WTC11 (cell line): ENCODE measurements at places on chromosomes 2 and 18.

DNA sequence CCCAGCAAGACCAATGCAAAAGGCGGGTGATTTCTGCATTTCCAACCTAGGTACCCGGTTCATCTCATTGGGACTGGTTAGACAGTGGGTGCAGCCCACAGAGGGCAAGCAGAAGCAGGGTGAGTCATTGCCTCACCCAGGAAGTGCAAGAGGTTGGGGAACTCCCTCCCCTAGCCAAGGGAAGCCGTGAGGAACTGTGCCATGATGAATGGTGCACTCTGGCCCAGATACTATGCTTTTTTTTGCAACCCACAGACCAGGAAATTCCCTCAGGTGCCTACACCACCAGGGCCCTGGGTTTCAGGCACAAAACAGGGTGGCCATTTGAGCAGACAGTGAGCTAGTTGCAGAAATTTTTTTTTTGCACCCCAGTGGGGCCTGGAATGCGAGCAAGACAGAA is 662.6 kb upstream of the ACVR2A start:
- DNase-seq: no peak

GRCh38 chr2:12720278-12720620 is 3.5 kb downstream of the TRIB2 start:
- no peak for DNase-seq

- no peak for DNase-seq
Measured at GRCh38 chr2:239192456-239192855, 208.4 kb downstream of the HDAC4 start.

GRCh38 chr2:18473241-18474181 is 86.9 kb downstream of the RDH14 start:
- DNase-seq: no peak

DNA sequence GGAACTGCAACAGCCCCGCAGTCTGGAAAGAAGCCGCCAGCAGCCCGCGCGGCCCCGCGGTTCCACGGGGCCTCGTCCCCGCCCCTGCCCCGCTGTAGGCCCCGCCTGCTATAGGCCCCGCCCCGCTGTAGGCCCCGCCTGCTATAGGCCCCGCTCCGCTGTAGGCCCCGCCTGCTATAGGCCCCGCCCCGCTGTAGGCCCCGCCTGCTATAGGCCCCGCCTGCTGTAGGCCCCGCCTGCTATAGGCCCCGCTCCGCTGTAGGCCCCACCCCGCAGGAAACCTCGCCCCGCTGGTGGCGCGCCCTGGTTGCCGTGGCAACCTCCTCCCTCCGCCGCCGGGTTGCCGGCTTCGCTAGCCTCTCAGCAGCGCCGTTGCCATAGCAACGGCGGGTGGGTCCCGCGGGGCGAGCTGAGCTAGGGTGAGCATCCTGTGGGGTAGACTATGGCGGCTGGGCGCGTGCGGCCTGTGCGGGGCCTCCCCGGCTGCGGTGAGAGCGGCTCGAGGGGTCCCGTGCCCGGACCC is 12.2 kb upstream of the KIF1A start:
- peak; percentile 99 for DNase-seq

DNA sequence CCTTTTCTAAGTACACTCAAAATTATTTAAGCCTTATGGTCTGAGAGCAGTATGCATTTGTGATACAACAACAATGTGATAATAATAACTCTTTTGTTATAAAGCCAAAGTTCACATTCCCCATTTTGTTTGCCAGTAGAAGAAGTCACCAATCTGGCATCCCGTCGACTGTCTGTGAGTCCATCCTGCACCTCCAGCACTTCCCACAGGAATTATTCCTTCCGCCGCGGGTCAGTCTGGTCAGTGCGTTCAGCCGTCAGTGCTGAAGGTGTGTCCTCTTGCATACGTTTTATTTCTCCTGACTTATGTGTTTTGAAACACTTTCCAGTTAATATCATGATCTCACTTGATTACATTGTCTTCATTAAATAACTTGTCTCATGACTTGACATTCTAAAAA is 80.3 kb upstream of the RPE start:
- no peak for DNase-seq

- DNase-seq: peak; percentile 52
Measured at GRCh38 chr2:44777537-44777936, 164.0 kb upstream of the SIX3 start.

DNA sequence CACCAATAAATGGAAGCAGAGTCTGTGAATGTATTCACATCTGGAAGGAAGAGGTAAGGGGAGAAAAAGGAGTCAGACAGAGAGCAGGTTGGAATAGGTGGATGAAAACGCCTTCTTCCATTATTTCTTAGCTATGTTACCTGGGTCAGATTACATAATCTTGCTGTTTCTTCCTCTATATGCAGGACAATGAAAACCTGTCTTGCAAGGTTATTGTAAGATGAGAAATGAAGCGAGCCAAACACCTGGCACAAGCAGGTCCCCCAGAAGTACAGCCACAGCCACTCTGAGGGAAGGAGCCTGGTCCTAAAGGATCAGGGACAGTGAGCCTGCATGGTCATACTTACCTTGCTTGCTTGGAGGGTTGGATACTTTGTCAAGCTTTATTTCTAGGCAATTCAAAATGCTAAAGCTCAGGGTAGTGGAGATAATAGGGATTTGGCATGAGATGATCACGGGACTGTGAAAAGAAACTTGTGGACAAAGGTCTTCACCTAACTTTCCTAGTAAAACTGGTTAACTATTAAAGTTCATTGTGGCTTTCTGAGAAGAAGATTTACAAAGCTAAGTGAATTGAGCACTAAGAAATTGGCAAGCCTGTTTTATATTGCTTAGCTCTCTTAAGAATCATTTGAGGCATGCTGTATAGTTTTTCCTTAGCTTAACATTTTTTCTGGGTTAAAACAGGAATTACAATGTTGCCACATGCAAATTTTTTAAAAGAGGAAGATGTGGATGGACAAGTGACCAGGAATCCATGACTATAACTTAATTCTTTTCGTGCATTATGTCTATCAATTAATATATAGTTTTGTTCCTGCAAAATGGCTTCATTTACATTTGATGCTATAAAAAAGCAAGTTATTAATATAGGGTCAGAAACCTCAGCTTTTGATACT is 15.7 kb upstream of the PLA2R1 start:
- no peak for DNase-seq

DNA sequence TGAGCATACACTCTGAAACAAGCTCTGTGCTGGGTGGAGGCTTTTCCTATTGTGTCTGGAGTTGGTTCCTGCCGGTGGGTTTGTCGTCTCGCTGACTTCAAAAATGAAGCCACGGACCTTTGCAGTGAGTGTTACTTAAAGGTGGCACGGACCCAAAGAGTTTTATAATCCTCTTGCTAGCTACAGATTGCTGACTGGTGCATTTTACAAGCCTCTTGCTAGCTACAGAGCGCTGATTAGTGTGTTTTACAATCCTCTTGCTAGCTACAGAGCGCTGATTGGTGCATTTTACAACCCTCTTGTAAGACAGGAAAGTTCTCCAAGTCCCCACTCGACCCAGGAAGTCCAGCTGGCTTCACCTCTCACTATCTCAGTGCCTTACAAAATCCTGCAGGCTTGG is 15.3 kb downstream of the DCDC2C start:
- DNase-seq: no peak

DNA sequence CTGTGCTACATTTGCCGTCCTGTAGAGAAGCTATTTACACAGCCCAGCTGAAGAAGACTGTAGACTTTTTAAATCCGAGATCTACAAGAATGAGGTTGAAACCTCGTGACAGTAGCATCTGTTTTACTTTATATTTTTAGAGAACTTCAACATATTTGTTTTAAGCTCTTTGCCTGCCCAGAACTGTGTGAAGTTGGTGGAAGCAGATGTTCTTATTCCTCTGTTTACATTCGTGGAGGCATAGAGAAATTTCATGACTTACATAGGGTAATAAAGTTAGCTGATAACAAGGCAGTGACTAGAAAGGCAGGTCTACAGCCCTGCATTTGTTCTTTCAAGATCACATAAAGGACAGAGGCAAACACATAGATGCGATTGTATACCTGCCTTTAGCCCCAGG is 47.0 kb upstream of the MAP3K20 start:
- no peak for DNase-seq

GRCh38 chr18:49849331-49850217 is 36.2 kb upstream of the ACAA2 start:
- DNase-seq: peak; percentile 65

DNA sequence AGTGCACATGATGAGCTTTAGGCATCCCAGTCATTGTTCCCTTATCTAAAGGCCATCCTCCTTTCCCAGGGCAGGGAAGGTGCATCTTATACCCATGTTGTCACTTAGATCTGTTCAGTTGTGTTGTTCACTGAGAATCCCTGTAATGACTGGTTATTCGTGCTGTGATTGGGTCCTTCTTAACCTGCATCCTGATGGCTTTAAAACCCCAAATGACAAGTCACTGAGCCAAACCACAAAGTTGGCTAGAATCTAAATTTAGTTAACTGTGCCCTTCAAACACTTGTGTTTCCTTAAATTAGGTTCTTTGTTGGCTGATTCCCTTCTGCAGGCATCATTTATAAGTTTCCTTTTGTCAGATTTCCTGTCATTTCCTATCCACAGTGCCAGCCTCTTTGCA is 58.5 kb upstream of the SLC16A14 start:
- no peak for DNase-seq

DNA sequence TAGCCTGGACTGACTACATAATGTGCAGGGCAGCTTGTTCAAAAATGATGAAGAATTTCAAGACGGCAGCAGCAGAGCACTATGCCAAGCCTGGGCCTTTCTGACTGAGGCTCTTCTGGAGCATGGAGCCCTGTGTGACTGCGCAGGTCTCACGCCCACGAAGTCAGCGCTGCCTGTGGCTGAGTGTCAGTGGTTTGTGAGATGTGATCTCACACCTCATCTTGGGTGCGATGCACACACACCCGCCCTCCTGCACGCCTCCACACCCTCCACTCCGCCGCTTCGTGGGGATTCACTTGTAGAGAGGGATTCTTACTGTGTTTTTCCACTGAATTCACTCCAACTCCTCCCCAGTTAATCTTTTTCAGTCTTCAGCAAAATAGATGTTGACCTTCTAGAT is 103.9 kb downstream of the VIT start:
- no peak for DNase-seq

DNA sequence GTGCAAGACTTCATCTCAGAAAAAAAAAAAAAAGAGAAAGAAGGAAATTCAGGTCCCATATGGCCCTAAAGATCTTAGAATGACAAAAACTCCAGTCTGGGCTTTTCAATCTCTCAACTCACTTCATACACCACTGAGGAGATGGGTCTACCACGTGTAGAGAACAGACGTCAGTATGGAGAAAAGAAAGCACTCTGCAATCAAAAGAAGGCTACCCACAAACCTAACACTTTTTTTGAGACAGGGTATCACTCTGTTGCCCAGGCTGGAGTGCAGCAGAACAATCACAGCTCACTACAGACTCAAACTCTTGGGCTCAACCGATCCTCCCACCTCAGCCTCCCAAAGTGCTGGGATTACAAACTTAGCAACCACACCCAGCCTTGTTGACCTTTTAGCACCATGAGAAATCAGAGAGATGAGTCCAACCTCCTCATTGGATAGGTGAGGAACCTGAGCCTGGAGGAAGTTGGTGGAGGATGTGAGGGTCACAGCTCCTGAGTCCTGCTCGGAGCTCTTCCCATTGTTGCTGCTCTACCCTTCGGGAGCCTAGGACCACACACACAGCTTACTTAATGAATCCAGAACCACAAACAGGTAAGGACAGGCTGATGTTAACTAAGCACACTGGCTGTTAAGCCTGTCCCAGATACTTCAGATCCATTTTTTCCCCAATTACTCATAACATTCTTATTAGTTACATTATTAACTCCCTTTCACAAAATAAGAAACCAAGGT is 23.7 kb downstream of the TBC1D8 start:
- DNase-seq: no peak

DNA sequence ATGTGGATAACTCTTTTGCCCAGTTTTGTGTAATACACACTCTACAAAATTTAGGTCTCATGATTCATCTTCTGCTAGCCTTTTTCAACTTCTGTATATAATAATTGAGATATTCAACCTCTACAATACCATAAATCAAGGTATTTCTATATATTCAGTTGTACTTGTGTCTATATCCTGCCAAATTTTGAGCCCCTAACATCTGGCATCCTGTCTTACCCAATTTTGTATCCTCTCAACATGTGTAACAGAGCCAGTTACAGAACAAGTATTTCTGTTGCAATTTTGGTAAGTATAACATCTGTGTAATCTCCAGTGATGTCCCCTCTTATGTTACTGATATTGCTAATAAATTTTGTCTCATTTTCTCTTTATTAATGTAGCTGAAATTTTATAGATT is 145.8 kb downstream of the TRIB2 start:
- no peak for DNase-seq

GRCh38 chr18:35733408-35733807 is 151.9 kb downstream of the GALNT1 start:
- DNase-seq: no peak

DNA sequence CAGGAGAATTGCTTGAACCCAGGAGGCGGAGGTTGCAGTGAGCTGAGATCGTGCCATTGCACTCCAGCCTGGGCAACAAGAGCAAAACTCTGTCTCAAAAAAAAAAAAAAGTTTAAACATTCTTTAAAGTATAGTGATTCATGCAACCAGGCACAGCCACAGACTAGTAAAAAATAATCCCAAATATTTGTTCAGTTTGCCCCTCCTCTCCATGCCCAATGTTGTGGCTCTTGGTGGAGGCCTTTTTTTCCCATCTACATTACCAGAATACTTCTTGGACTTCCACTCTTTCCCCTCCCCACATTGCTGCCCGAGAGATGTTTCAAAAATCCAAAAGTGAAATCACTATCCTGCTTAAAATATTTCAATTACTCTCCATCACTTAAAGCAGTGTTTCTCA is 5.1 kb upstream of the MALT1 start:
- DNase-seq: no peak

GRCh38 chr2:106863387-106863786 is 22.6 kb downstream of the ST6GAL2 start:
- peak; percentile 22 for DNase-seq

- no peak for DNase-seq
Measured at GRCh38 chr2:47189635-47190034, 34.5 kb upstream of the STPG4 start.

DNA sequence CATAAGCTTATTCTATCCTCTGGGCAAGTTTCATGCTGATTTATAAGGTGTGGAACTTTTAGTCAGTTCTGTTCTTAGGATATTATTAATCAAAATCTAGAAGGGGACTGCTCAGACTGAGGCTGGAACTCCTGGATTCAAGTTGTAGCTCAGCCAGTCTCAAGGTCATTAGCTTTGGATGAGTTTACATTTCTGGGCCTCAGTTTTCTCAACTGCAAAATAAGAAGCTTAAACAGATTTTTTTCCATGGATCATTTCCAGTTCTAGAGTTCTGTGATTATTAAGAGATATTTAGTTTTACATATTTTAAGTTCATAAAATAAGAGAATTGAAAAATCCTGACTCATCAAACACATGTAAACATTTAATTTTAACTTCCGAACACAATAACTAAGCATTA is 442.5 kb upstream of the PKDCC start:
- no peak for DNase-seq

DNA sequence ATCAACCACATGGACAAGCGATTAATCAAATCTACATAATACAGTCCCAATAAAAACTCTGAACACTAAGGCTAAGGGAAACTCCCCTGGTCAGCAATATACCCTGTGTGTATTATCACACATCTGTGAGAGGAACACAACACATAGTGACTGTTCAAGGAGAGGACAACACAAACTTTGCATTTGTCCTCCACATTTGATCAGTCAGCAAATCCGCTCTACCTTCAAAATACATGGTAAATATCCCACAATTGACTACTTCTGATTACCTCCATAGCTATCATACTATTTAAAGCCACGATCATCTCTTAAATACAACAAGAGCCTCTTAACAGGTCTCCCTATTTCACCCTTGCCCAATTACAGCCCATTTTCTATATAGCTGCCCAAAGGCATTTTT is 45.6 kb downstream of the SS18 start:
- DNase-seq: no peak
